ENCODE measurements at places on chromosomes 3 and 15.

GRCh38 chr3:168216851-168217250 is 121.1 kb upstream of the GOLIM4 start:
- DNase-seq: no peak

GRCh38 chr15:88701561-88702095 is 62.8 kb downstream of the ISG20 start:
- no peak for DNase-seq

GRCh38 chr15:32923176-32923575 is 205.4 kb downstream of the GREM1 start:
- no peak for DNase-seq

- DNase-seq: peak; percentile 5
Observed at GRCh38 chr15:61169904-61170695, 59.0 kb downstream of the RORA start.

- DNase-seq: no peak
Observed at GRCh38 chr15:25545017-25545416, 106.2 kb upstream of the UBE3A start.

- DNase-seq: no peak
Observed at GRCh38 chr15:91941871-91942658, 88.6 kb downstream of the SLCO3A1 start.

Measured in stimulated activated CD4-positive, alpha-beta T cell treated with anti-CD3 and anti-CD28 coated beads, Interleukin-1b, Interleukin-23, amount 100 ng/mL, for 4 hours (primary cell).